ENCODE measurements at places on chromosomes 3 and 15. TPM values are rescaled to one million over a fixed set of nuclear protein-coding genes. Genes with fewer than 3 reads are reported as not detected.

DNA sequence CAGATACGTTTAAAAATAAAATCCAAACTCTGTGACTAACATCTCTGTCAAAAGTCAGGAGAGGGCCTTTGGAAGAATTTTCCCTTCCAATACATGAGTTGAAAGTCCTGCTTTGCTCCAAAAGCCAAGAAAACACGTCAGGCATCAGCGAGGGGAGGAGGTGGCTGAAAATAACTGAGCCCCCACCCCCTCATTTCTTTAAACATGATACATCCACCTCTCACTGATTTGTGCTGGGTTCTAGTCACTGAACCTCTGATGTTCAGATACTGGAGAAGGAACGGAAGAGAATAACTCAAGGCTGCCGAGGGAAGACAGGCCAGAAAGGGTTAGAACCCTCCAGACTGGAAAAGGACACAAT lies 9.4 kb upstream of the SEMA5B start:
- no peak for DNase-seq

The RTP1 gene
- total RNA-seq = not detected

DNA sequence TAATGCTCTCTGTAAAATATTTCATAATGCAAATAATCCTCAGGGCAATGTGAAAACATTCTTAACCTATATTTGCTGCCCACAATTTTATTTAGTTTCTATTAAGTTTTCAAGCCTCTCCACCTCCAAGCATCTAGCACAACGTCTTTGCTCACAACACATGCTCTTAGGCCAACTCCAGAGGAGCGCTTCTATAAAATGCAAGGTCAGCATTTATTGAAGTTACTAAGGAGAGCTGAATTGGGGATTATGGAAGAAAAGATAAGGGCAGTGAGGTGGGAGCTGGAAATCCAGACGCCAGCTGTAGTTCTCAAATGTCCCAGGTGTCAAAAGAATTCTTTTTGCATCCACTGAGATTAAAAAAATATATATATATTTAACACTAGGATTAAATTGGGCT lies 996 bp downstream of the RABL3 start:
- DNase-seq = no peak

DNA sequence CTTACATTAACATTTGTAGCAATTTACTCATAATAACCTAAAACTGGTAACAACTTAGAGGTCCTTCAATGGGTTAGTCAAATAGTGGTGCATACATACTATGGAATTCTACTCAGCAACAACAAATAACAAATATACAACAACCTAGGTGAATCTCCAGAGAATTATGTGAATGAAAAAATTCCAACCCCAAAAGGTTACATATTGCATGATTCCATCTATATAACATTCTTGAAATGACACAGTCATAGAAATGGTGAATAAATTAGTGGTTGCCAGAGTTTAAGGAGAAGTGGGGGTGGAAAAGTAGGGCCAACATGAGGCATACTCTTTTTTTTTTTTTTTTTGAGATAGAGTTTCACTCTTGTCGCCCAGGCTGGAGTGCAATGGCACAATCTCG lies 12.7 kb upstream of the SNTN start:
- DNase-seq = peak; percentile 24

The MINAR1 gene
- 2.5 TPM for total RNA-seq

The SUMF1 gene
- 21.8 TPM for total RNA-seq

The ANKUB1 gene
- total RNA-seq = not detected

DNA sequence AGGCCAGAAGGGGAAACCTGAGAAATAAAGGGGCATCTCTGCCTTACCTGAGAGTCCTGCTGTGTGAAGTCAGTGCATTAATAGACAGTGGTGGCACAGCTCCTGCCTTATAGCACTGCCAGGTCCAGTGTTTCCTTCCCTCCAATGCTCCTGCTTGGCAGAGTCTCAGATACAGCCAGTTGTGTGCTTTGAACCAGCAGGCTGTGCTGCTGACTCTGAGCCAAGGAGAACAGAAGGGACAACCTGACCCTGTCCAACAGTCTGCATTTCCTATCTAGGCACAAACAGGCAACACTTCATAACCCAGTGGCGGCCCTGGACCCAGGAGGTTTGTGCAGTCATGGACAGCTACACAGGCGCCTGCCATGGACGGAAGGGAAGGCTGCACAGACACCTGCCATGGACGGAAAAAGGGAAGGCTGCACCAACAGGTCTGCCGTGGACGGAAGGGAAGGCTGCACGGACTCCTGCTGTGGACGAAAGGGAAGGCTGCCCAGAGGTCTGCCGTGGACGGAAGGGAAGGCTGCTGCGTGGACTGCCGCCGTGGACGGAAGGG lies 33.9 kb upstream of the PLXNA1 start:
- DNase-seq = no peak

DNA sequence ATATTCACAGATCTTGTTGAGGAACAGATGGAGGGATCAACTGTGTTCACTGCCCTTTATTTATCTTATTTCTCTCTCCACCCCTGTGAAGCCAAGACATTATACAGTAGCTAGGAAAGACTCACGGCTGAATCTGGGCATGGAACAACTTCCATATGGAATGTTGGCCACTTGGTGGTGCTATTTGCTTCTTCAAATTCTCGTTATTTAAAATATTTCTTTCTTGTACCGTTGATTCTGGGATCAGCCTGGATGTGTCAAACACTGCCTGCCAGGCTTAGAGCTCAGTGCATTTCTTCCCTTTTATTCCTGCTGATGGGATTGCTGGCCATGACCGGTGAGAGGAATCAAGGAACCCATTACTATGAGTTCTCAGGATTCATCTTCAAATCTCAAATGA lies 17.5 kb upstream of the GASK1A start:
- DNase-seq = peak; percentile 42

The PYGO1 gene
- 5.4 TPM for total RNA-seq

DNA sequence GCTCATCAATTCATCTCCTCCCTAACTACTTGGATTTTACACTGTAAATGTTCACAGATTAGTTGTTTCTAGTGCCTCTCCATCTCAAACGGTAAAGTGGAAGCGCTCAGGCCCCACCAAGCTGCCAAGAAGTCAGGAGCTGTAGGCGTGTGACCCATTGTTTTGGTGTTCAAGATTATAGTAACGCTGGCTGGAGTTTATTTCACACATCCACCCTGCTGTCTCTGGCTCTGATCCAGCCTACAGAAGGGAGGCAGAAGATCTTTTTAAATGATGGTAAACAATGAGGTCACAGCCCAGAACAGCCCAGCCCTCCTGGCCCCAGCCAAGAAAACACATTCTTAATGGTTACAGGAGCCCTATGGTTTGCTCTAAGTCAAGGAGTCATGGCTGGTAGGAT lies 25.7 kb upstream of the GALNT15 start:
- DNase-seq = peak; percentile 87

DNA sequence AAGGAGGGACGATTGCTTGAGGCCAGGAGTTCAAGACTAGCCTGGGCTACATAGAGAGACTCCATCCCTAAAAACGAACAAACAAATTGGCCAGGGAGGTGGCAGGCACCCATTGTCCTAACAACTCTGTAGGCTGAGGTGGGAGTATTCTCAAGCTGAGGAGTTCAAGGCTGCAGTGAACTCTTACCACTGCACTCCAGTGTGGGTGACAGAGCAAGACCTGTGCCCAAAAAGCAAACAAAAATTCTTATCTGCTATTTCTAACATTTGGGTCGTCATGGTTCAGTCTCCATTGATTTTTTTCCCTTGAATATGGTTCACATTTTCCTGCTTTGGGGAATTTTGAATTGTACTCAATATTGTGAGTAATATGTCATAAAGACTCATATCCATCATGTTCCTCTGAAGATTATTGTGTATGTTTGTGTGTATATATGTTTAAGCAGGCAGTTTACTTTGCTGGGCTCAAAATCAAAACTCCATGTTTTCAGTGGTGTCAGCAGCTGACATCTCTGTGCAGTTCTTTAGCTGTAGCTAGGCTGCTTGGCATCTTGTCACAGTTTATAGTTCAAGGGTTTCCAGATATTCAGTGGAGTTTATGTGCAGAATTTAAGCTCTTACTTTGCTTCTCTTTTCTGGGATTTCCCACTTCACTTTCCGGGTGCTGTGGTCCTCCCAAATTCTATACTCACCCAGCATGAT lies 33.2 kb downstream of the IFT122 start:
- DNase-seq = no peak

GRCh38 chr3:62815981-62816380 lies 59.2 kb downstream of the CADPS start:
- no peak for DNase-seq

The CHRM5 gene
- total RNA-seq = not detected

DNA sequence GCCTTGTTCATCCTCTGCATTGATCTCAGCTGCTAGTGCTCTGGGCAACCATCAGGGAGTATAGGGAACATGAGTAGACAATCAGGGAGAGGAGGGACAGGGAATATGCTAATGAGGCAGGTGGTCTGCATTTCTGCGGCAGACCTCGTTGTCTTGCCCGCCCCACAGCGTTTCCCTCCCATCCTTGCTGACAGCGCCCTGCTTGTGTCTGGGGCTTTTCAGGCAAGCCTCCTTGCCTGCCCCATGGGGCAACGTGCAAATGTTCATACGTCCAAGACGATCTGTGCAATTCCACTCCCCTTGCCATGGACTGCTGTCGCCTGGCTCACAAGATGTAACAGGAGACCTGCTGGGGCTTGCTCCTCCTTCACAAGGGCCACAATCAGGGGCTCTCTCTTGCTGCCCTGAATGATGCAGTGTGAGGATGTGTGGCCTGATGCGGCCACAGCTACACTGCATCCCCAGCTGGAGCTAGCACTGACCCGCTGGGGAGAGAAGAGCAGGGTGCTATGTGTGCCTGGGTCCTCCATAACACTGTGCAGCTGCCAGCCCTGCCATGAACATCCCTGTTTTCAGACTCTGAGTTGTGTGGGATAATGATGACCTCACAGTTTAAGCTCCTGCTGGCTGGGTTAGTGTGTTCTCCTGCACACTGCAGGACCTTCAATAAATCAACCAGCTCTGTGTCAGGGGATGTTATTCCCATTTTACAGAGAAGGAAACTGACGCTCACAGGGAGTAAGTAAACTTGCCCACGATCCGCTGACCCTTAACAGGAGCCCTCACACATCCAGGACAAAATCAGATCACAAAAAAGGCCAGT lies 211.3 kb downstream of the KLF13 start:
- no peak for DNase-seq

DNA sequence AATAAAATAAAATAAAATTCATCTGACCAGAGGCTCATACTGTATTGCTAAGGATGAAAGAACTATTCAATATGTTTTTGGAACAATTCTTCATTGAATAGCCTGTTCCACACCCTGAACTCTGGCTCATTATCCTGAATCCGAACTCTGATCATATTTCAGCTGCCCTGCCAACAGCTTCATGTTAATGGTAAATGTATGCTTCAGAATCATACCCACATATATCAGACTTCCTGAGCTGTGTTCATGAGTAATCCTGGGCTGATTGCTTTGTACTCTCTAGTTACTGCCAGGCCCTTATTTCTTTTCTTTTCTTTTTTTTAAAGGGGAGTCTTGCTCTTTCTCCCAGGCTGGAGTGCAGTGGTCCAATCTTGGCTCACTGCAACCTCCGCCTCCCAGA lies 11.8 kb downstream of the INO80 start:
- DNase-seq = no peak
